ENCODE measurements at places on chromosomes 1 and 21.

GRCh38 chr1:13830616-13831280 lies 130.8 kb downstream of the PRDM2 start:
- H3K4me1 ChIP-seq, result peaks cover 10% of the 10 kb centered on the region
- DNase-seq, result peak; percentile 56
- H3K27me3 ChIP-seq, result no peaks in the 10 kb centered on the region
- no peaks in the 10 kb centered on the region for H3K36me3 ChIP-seq
- no peak overlapping the region for H3K27ac ChIP-seq

- no peaks in the 10 kb centered on the region for H3K4me1 ChIP-seq
- H3K36me3 ChIP-seq, result no peaks in the 10 kb centered on the region
- no peak overlapping the region for H3K4me3 ChIP-seq
- no peak for DNase-seq
- no peaks in the 10 kb centered on the region for H3K27me3 ChIP-seq
Observed at GRCh38 chr1:87794788-87795614, 466.3 kb downstream of the LMO4 start.

GRCh38 chr1:205313563-205314308 lies 7.8 kb downstream of the NUAK2 start:
- peak overlapping the region; percentile 53 for H3K27ac ChIP-seq
- DNase-seq, result no peak
- no peak overlapping the region for H3K4me3 ChIP-seq
- no peaks in the 10 kb centered on the region for H3K27me3 ChIP-seq
- peaks cover 53% of the 10 kb centered on the region for H3K4me1 ChIP-seq
- peaks cover under 1% of the 10 kb centered on the region for H3K36me3 ChIP-seq

DNA sequence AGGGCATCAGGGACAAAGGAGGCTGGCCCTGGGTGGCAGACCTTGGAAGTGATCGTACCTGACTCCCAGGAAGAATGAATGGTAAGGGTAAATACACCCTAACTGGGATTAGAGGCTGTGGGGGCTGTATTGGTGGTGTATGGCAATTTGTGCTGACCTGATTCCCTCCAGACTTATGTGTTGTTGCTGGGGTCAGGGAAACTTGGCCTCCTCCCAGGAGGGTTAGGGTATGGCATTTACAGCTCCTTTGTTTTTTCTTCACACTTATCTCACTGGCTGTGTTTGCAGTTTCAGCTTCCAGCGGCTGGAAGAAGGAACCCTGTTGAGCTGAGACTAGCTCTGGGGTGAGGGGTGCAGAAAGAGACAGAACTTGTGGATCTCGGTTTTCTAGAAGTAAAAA lies 8.2 kb downstream of the VANGL1 start:
- no peaks in the 10 kb centered on the region for H3K27me3 ChIP-seq
- H3K27ac ChIP-seq, result no peak overlapping the region
- no peak overlapping the region for H3K4me3 ChIP-seq
- peaks cover 9% of the 10 kb centered on the region for H3K36me3 ChIP-seq
- no peak for DNase-seq

GRCh38 chr1:241077386-241078147 lies 279.4 kb downstream of the RGS7 start:
- H3K4me1 ChIP-seq, result no peaks in the 10 kb centered on the region
- no peaks in the 10 kb centered on the region for H3K27me3 ChIP-seq
- H3K36me3 ChIP-seq, result no peaks in the 10 kb centered on the region
- no peak overlapping the region for H3K4me3 ChIP-seq
- no peak overlapping the region for H3K27ac ChIP-seq

DNA sequence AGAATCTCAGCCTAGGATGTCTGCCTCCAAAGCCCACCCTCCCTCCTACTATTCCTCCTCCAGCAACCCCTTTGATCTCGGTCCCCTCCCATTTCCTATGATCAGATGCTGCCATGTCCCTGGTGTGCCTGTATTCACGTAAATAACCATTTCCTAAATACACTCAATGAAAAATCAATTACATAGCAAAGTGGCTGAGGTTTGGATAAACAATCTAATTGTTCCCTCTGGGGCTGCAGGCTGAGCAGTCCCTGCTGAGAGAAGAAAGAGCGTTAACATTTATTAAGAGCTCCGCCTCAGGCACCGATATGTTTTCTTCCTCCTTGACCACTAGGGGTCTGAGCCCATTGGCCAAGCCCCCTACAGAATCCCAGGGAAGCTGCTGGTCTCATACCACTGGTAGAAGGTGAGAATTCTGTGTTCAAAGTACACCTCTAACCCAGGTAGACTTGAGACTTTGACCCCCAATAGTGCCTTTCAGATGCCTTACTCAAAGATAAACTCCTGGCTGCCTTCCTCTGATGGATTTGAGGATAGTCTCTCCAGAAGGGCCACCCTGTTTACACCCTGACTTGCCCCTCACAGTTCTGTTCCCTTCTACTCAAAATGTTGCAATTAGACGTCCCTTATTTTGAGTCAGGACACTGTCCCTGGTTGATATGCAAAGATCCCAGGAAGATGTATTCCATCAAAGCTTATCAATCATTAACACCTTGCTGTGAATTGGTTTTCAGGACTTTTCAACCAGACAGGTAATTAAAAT lies 33.9 kb upstream of the CAMK1G start:
- H3K36me3 ChIP-seq, result no peaks in the 10 kb centered on the region
- H3K4me3 ChIP-seq, result no peak overlapping the region
- H3K27me3 ChIP-seq, result peaks cover 4% of the 10 kb centered on the region
- H3K4me1 ChIP-seq, result peaks cover 14% of the 10 kb centered on the region

DNA sequence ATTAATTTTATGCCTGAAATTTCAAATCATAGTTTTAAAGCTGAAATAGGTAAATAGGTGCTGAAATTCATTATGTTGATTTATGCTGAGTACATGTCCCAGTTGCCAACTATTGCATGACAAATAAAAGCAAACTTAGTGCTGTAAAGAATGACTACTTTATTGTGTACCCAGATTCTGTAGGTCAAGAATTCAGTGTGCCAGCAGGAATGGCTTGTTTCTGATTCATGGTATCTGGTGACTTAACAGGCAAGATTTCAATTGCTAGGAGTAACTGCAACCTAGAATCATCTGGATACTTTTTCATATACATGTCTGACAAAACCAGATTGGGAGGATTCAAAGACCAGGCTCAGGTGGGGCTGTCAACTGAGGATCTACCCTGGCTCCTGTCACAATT lies 678.4 kb upstream of the ADAMTS5 start:
- H3K27ac ChIP-seq, result no peak overlapping the region
- no peak overlapping the region for H3K4me3 ChIP-seq

- H3K4me1 ChIP-seq, result no peaks in the 10 kb centered on the region
- no peak overlapping the region for H3K4me3 ChIP-seq
- no peaks in the 10 kb centered on the region for H3K36me3 ChIP-seq
- no peak overlapping the region for H3K27ac ChIP-seq
- DNase-seq, result no peak
Observed at GRCh38 chr1:13228343-13228781, 2.4 kb upstream of the PRAMEF18 start.

DNA sequence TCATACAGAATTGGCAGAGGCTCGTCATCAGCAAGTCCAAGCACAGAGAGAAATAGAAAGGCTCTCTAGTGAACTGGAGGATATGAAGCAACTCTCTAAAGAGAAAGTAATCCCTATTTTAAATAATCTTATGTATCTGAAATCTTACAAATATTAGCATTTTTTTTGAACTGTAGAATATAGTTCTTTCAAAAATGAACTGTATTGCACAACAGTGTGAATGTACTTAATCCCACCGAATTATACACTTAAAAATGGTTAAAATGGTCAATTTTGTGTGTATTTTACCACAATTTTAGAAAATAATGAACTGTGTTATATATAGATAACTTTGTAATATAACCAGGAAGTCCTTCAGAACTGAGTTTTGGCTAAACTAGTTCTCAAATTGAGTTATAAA lies 75.9 kb downstream of the CCDC18 start:
- no peak for DNase-seq
- no peaks in the 10 kb centered on the region for H3K4me1 ChIP-seq
- H3K27ac ChIP-seq, result no peak overlapping the region
- H3K4me3 ChIP-seq, result no peak overlapping the region
- no peaks in the 10 kb centered on the region for H3K27me3 ChIP-seq

- peak overlapping the region; percentile 98 for H3K27ac ChIP-seq
- DNase-seq, result no peak
- no peak overlapping the region for H3K4me3 ChIP-seq
- no peaks in the 10 kb centered on the region for H3K27me3 ChIP-seq
Observed at GRCh38 chr1:234719454-234720251, 109.7 kb upstream of the IRF2BP2 start.

GRCh38 chr1:14914351-14914988 lies 239.1 kb upstream of the TMEM51 start:
- no peak overlapping the region for H3K4me3 ChIP-seq
- no peak for DNase-seq
- H3K4me1 ChIP-seq, result peaks cover 42% of the 10 kb centered on the region
- H3K27me3 ChIP-seq, result no peaks in the 10 kb centered on the region

- no peak for DNase-seq
- H3K4me1 ChIP-seq, result peaks cover 32% of the 10 kb centered on the region
- no peak overlapping the region for H3K4me3 ChIP-seq
- H3K36me3 ChIP-seq, result no peaks in the 10 kb centered on the region
- H3K27ac ChIP-seq, result peak overlapping the region; percentile 13
- H3K27me3 ChIP-seq, result no peaks in the 10 kb centered on the region
Observed at GRCh38 chr1:224542783-224543440, 73.2 kb upstream of the CNIH3 start.

DNA sequence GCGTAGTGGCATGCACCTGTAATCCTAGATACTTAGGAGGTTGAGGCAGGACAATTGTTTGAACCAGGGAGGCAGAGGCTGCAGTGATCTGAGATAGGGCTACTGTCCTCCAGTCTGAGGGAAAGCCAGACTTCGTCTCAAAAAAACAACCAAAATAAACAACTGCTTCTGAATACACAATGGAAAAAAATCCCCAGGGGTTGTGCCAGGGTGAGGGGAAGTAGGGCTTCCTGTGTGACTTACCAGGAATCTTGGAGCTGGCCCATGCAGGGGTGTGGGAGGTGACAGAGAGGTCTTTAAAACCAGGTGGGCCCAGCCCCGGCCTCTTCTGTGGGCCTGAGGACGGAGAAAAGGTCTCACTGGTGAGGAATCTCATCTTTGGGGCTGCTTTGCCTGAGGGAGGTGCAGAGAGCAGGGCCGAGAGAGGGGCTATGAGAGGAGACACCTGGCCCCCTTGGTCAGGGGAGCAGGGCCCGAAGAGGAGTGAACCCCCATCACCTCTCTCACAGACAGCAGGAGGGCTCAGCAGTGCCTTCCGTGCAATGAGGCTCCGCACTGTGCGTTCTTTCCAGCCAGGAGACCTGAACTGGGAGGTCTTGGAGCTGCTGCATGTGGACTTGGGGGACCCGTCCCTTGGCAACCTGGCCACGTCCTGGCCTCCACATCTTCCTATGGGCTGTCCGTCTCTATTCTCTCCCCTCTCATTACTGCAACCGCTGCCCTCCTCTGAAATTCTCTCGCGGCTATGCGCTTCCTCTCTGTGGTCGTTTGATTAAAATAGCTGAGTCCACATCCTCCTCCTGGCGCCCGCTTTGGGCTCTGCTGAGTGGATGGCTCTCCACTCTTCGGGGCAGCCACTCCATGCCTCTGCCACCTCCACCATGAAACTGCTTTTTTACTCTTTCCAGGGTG lies 10.7 kb downstream of the PLA2G5 start:
- DNase-seq, result no peak
- H3K27ac ChIP-seq, result no peak overlapping the region
- H3K36me3 ChIP-seq, result no peaks in the 10 kb centered on the region
- no peak overlapping the region for H3K4me3 ChIP-seq
- no peaks in the 10 kb centered on the region for H3K4me1 ChIP-seq

- no peaks in the 10 kb centered on the region for H3K27me3 ChIP-seq
- H3K4me1 ChIP-seq, result peaks cover 7% of the 10 kb centered on the region
- no peaks in the 10 kb centered on the region for H3K36me3 ChIP-seq
Observed at GRCh38 chr1:119091618-119092017, 48.8 kb downstream of the WARS2 start.

- no peak for DNase-seq
- H3K27ac ChIP-seq, result peak within 1 kb of the TSS; percentile 76
- H3K4me3 ChIP-seq, result peak within 1 kb of the TSS; percentile 45
Observed at GRCh38 chr1:150765296-150765976, at the start of gene CTSS. Gene CTSS, minus strand, starts transcription at chr1:150765778. Its CDS starts 1,015 bp downstream, at chr1:150764763.

DNA sequence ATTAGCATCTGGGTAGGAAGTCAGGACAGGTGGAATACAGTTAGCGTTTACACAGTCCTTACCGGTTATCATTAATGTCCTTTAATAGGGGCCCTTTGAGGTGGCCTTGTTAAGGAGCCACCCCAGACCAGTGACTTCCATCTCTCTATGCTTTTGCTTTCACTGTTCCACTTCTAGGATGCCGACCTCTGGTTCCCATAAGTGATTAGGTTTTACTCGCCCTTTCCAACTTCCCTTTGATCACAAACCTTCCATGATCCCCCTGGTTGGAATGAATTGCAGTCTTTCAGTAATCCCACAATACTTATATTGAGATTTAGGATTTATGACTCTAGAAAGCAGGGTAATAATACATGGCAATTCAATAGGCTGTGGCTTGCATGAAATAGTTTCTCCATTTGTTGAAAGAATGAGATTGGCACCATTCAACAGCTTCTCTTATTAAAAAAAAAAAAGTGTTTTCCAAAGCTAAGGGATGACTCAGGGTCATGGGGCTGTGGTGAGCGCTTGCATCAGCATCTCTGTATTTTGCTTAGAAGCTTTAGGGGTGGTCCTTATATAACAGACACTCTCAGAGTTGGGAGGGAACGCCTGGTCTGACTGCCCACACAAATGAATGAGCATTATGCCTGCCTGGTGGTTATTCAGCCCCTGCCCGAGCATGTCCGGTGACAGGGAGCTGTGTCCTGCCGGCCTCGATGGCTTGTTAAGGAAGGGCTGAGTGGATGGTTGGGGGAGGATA lies 110.5 kb downstream of the CNIH3 start:
- H3K36me3 ChIP-seq, result no peaks in the 10 kb centered on the region
- H3K27me3 ChIP-seq, result no peaks in the 10 kb centered on the region
- H3K4me1 ChIP-seq, result peaks cover 20% of the 10 kb centered on the region
- no peak overlapping the region for H3K4me3 ChIP-seq
- H3K27ac ChIP-seq, result peak overlapping the region; percentile 80
- no peak for DNase-seq
